Stimulated activated CD4-positive, alpha-beta T cell treated with anti-CD3 and anti-CD28 coated beads, Interleukin-12 subunit alpha, Interleukin-12 subunit beta, amount 100 ng/mL, for 4 hours (primary cell): ENCODE measurements at places on chromosomes 7 and 10.

DNA sequence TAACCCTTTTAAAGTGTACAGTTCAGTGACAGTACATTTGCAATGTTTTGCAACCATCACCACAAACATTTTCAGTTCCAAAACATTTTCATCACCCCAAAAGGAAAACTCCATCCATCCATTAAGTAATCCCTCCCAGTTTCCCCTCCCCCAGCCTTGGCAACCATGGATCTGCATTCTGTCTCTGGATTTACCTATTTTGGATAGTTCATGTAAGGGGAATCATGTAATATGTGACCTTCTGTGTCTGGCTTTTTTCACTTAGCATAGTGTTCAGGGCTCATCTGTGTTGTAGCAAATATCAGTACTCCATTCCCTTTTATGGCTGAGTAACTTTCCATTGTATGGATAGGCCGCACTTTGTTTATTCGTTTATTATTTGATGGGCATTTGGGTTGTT is 13.0 kb downstream of the PALD1 start:
- DNase-seq, result no peak

DNA sequence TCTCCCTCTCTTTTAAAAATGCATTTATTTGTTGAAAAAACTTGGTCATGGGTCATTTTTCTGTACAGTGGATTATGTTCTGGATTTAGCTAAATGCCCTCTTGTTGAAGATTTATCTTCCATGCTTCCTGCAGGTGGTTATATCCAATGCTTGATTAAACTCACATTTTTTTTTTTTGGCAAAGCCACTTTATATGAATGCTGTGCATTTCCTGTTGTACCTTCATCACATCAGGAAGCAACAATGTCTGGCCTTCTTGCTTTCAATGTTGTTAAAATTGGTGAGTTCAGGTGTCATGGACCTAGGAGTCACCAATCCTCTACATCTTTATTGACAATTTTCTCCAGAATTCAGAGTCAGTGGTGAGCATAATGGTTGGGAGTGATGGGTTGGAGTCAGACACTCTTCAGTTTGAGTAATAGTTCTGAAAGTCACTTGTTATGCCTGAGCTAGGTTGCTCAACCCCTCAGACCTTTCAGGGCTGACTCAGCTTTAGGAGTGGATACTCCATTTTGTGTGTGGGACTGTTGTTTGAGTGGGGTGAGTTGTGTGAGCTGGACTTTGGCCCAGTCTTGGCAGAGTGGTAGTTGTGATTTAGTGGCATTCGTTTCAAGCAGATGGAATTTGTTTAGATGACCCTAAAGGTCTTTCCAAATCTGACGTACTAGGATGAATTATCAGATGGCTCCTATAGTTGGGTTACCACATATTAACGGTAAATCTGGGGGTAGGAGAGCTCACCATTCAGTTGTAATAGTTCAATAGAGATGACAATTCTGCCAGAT is 213.5 kb upstream of the ZNF32 start:
- DNase-seq, result no peak

DNA sequence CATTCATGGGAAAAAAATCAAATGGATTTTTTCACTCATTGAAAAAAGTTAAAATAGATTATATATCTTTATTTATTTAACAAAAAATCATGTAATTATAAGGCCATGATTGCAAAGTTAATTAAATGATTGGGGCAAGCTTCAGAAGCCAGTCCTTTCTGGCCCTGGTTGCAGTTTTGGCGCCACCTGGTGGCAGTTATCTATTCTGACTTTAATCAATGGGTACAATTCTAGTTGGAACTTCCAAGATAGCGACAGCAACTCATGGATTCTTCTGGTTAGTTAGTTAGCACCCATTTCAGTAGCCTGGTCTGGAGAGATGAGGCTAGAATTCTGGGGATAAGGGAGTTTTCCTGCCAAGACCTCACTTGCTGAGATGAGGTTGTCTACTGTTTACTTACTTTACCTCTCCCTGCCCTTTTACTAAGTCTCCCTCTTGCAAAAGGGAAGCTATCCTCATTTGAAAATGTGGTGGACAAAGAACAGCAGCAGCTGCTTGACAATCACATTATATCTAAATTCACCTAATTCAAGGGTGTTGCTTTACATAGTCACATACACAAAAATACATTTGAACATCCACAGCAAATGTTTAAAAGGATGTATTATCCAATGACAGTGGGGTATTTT is 42.3 kb downstream of the NOC3L start:
- peak; percentile 65 for DNase-seq

GRCh38 chr7:47720141-47720906 is 138.4 kb upstream of the TNS3 start:
- DNase-seq, result no peak

GRCh38 chr7:157738066-157738460 is 401.3 kb downstream of the DNAJB6 start:
- no peak for DNase-seq

DNA sequence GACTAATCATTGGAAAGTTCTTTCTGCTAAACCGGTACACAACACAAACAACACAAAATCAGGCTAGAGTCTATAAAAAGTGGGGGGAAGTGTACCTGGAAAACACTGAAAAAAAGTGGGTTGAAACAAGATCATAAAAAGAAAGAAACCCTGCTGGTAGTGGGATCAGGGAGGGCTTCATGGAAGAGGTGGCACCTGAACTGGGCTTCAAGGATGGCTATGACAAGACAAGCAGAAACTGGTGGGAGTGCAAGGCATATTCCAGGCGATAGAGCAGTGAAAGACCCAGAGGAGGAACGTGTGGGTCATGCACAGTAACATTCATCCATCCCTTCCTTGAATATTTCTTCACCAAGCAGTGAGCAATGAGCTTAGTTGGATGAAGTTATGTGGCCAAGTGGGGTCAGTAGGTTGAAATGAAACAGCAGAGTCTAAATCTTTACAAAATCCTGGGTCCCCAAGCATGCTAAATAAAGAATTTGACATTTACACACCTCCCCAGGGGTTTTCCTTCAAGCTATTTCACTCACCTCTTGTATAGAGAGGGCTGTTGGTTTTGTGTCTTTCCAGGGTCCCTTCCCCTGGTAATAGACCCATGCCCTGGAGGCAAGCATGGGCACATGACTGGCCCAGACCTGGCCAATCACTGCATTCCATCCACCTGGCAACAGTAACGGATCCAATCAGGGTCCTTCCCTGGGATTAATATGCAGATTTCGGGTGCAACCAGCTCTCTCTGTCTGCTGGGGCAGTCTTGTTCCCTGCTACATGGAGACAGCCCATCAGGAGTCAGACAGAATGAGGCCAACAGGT is 38.2 kb downstream of the SPOCK2 start:
- no peak for DNase-seq

- DNase-seq, result no peak
These were observed 58.4 kb downstream of the MKI67 start for GRCh38 chr10:128067691-128068397.

GRCh38 chr7:135888740-135889139 is 88.4 kb downstream of the MTPN start:
- no peak for DNase-seq

DNA sequence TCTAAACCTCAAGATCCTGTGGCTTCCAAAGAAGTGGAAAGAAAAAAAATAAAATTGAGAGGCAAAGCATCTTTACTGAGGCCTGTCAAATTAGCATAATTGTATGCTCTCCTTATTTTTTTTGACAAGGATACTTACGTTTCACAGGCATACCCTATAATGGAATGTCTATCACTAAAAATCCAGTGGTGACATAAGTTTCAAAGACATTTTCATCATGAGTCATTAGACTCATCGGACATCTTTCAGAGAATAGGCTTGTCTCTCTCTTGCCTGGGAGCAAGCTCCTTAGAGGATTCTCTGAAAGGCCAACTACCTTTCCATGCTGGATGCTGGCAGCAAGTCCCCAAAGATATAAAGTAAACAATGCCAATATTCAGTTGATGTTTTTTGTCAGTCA is 380.7 kb upstream of the STEAP1 start:
- DNase-seq, result no peak

DNA sequence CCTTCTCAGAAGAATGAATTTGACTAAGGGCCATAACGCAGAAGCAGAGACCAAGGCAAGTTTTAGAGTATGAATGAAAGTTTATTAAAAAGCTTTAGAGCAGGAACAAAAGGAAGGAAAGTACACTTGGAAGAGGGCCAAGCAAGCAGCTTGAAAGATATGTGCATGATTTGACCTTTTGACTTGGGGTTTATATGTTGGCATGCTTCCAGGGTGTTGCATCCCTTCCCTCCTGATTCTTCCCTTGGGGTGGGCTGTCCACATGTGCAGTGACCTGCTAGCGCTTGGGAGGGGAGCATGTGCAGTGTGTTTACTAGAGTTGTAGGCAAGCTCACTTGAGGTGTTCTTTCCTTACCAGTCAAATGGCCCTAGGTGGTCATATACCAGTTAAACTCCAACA is 37.9 kb upstream of the LRRN3 start:
- DNase-seq, result no peak

DNA sequence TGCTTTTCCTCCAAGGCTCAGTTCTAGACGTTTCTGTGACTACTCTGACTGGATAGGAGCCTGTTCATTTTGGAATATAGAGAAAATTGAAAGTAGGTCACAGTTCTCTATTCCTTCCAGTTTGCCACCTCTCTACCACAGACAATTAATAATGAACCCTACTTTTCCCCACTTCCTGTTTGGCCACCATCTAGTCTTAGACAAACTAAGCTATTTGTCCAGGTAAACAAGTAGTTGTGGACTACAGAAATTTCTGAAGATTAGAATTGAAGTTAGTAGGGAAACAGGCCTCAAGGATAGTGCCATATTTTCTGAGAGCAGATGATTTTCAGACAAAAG is 87.0 kb downstream of the AUTS2 start:
- DNase-seq, result no peak

- no peak for DNase-seq
These were observed 61.7 kb upstream of the MDFIC start for GRCh38 chr7:114860206-114860605.
